NCI-H2081 treated with DMSO at 0.1 percent for 48 hours (cell line): ENCODE measurements at places on chromosomes 6 and 20.

GRCh38 chr6:26570027-26570809, 26.5 kb upstream of the ABT1 start:
- DNase-seq: no peak

DNA sequence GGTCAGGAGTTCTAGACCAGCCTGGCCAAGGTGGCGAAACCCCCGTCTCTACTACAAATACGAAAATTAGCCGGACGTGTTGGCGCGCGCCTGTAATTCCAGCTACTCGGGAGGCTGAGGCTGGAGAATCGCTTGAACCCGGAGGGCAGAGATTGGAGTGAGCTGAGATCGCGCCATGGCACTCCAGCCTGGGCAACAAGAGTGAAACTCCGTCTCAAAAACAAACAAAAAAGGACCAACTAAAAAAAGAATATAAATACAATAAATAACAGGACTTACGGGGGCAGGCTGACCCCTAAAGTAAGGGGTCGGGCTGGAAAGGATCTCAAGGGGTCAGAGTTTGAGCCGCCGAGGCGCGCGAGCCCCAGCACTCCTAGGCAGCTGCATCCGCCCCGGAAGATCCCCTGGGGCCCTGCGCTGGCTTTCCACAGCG, 509 bp upstream of the TPD52L2 start:
- DNase-seq: no peak

DNA sequence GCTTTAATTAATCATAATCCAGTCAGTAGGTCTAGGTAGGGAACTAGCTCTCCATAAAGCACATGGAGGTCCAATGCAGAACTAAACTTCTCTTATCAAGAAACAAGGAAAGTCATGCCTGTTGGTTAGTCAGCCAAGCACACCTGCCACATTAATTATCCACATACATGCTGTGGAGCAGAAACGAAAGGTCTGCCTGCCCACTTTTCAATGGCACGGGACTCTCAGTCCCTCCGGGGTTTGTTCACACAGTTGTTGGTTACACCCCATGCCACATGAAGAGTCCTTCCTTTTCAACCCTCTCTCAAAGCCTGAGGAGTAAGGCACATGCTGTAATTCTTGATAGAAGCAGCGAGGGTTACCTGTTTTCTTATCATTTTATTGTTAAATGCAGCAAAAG, 1096.4 kb upstream of the MAP3K7 start:
- no peak for DNase-seq

- no peak for DNase-seq
These were observed 52.9 kb downstream of the UBR2 start for GRCh38 chr6:42616716-42617115.

DNA sequence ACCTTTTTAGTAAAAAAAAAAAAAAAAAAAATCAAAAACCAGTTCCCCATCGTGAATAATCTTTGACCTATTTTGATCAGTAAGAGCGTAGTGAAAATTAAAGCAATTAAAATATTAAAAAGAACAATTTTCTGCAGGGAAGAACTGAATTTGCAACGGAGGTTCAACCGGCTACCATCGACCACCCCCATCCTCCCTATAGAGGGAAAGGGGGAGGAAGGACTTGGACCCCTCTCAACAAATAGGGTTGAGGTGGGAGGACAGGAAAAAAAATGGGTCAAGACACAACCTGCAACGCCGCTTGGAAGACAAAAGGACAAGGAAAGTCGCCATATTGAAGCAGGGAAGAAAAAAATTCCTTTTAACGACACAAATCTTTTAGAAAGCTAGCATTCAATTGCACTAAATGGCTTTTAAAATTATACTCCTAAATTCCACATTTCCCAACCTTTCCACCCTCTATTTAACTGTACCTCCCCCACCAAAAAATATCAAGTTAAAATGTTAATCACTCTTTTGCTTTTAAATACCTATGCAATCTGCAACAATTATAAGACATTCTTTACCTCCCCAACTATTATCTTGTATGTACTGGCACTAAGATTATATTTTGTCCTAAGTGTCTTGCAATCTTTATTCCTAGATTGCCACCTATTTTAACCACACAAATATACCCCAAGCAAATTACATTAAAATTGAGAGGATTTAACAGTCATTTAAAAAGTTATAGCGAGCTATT, 1.7 kb downstream of the PPP1R10 start:
- peak; percentile 51 for DNase-seq

DNA sequence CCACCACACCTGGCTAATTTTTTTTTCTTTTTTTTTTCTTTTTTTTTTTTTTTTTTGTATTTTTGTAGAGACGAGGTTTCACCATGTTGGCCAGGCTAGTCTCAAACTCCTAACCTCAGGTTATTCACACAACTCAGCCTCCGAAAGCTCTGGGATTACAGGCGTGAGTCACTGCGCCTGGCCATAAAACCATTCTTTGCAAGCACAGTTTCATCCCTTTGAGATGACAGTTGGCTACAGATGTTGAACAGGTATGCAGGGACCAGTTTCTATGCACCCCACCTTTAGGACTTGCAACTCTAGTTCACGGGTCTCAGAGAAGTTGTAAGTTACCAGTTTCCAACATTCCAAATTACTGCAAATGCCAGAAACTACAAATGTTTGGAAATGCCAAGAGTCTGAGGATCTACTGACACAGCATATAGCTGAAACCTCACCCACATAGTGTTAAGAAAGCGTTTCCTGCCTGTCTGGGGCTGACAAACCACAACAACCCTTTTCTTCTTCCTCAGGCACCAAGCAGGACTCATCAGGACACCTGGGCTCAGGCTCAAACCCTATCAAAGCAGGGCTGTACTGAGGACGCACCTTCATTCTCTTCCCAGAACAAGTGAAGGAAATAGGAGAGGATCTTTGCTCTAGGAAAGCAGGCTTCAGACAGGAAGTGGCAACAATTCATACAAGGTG, 22.9 kb downstream of the ARHGAP18 start:
- no peak for DNase-seq

DNA sequence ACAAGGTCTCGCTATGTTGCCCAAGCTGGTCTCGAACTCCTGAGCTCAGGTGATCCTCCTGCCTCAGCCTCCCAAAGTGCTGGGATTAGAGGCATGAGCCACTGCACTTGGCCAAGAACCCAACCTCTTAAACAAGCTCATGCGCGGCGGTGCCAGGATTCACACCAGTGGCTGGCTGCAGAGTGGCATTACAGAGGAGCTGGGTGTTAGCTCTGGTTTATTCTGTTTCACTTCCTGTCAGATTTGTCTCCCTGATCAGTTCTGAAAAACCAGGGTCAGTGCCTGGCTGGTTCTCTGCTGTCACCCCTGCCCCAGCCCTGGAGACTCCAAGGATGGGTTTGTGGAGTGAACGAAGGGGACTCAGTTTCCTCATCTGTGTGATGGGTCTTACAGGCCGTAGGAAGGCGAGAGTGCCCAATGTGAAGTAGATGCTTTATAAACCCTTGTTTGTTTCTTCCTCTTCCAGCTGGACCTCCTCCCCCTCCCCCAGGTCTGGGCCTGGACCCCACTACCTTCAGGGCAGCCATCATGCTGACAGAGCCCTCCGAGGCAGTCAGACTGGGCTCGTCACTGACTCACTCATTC, 63.4 kb downstream of the UBE2V1 start:
- DNase-seq: no peak

DNA sequence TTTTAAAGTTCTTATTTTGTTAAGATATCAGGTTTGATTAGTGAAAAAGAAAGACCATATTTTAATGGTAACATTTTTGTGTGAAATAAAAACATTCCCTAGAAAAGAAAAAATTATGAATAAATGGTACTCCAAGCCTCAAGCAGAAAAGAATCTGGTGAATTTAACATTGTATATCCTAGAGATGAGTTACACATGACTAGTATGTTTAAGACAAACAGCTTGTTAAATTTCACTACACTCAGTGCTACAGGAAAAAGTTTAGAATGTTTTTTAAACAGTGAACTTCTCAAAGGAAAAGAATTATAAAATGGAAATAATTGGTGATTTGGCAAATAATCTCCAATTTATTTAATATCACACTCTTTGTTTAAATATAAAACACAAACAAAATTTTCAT, 222.7 kb upstream of the MCHR2 start:
- DNase-seq: no peak

DNA sequence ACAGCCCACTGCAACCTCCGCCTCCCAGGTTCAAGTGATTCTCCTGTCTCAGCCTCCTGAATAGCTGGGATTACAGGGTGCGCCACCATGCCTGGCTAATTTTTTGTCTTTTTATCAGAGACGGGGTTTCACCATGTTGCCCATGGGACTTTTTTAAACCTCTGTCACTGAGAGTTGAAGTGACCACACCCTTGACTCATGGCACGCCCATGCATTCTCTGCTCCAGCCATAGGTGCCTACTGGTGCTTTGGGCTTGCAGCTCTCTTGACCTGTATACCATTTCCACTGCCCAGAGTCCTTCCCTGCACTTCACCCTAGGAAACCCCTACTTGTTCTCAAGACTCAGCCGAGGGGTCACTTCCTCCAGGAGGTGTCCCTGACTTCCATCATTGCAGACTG, 2.4 kb upstream of the SCRT2 start:
- no peak for DNase-seq

DNA sequence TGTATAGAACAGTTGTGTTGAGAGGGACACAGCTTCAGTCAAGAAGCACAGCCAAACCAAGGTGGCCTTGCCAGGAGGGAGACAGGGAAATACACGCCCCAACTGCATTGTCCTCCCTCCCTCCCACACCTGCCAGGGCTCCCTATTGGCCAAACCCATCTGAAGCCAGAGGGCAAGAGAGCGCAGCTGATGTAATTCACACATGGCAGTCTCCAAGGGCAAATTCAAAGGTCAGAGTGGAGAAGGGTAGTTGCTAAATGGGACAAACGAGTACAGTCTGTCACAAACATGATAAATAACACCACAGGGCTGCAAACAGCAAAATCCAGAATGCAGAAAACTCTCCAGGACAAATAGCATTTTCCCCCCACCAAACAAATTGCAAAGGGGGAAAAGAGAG, 23.2 kb upstream of the PPP1R16B start:
- DNase-seq: no peak

- DNase-seq: no peak
These were observed 24.7 kb downstream of the FNDC1 start for GRCh38 chr6:159193923-159194322.

- DNase-seq: no peak
These were observed 76.3 kb downstream of the MRPL14 start for GRCh38 chr6:44050872-44051505.

DNA sequence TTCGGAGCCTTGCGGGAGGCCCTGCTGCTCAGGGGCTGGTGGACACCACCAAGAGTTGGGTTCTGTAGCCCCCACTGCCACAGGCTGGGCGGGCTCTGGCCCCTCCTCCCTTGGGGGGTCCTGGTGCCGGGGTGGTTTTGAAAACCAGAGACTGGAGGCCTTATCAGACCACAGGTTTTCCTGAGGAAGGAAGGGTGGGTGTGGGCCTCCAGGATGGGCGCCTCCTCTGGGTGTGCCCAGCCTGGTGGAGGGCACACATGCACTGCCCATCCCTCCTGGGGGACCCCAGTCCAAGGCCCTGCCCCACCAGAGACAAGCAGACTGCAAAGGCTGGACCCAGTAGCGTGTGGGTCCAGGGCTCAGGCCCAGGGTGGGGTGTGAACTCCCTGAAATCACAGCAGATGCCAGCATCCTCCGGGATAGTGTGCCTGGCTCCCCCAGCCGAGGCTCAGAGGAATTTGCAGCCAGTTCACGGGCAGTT, 13.5 kb upstream of the ZBTB46 start:
- DNase-seq: no peak

GRCh38 chr6:30840084-30840934, 44.0 kb upstream of the DDR1 start:
- DNase-seq: no peak

DNA sequence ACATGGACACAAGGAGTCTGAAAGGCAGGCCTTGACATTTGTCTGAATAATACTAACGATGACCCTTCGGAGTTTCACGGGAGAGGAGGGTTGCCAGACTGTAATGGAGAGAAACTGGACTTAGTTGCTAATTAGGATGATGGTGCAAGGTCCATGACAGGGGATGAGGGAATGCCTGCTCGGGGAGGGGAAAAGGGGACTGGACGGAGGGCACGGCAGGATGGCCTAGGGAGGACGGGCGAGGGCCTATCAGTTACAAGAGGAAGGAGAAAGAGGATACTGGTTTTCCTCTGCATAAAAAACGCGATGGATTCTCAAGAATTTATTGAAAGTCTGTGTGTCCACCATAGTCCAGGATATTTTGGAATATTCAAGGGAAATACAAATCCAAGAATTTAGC, 42.7 kb downstream of the IRAK1BP1 start:
- no peak for DNase-seq

DNA sequence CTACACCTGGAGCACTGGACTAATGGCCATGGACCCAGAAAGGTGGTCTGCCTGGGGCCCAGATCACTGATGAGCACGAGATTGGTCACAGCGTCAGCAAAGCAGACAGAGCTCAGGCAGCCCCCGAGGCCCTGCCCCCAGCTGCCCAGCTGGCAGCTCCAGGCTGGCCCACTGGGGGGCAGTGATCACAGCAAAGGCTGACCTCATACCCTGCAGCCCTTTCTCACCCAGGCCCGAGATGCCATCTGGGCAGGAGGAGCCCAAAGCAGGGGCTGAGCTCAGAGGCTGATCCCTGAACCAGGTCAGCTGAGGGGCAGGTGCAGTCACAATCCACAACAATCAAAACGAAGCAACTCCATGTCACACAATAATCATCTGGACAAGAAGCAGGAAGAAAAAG, 4.1 kb downstream of the MAP1LC3A start:
- no peak for DNase-seq

DNA sequence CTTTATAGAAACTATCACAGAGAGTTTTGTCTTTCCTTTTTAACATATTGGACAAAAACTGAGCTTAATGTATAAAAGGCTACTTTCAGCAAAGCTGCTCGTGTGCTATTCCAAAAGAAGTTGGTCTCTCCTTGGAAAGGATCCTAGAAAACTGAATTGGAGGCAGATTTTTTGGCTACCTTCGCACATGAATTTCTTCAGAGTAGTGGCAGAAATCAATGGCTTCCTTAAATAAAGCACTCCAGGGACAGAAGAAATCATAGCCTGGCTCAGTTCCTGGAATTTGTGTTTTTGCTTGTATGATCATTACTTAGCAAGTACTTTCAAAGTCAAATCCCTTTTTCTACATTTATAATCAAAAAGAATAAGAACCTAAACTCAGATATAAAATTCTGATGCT, 780.3 kb downstream of the PHF3 start:
- no peak for DNase-seq

GRCh38 chr20:46929902-46930301, 35.3 kb downstream of the EYA2 start:
- no peak for DNase-seq

- DNase-seq: no peak
These were observed at the start of gene CCN6 for GRCh38 chr6:112054001-112054400. TSS of gene CCN6 (plus strand) at chr6:112054104. CDS start at chr6:112054358, 254 bp downstream.

DNA sequence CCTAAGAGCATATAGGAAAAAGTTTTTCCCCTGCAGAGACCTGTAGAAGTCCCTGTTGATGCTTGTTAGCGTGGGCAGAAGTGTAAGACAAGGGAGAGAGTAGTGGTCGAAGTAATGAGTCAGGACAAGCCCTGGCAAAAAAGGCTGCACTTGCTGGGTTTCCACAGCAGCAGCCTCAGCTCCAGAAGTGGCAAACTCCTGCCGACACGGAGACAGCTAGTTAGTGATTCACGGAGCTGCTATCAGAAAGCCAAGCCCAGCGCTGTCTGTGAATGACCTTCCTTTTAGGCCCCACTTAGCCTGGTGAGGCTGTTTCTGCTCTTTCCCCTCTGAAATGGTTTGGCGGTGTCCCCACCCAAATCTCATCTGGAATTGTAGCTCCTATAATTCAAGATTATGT, 109.1 kb downstream of the FAM50B start:
- no peak for DNase-seq

- no peak for DNase-seq
These were observed 79.2 kb downstream of the CHD6 start for GRCh38 chr20:41538810-41539596.

- DNase-seq: no peak
These were observed 6.2 kb upstream of the SNAI1 start for GRCh38 chr20:49976542-49976941.
